ENCODE measurements at places on chromosomes 6 and 20.

DNA sequence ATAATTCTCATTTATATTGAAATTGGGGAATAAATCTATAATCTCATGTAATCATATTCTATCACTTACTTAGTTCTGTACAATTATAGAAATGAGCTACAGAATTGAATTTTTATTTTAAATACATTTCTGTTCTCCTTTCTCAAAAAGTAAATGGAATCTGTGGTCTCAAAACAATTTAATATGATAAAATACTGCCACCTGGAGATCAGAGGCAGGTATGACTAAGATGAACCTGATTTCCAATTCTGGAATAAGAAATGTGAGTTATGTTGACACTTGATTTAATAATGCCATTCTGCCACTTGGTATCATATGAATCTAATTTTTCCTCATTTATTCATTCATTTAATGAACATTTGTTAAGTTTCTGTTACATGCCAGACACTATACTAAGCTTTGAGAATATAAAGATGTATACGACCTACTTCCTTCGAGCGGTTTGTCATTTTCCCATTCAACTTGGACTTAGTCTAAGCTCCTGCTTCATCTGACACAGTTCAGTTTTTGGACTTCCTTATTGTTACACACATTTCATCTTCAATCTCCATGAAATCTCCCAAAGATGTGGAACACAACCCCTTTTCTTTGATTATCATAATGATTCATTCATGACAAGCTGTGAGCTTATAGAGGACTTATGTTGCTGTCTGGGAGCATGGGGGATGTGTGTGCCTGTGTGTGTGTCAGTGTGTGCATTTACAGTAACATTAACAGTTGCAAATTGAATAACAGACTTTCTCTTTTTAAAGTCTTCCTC lies 7.5 kb upstream of the CCDC28A start:
- DNase-seq: no peak

GRCh38 chr20:49754596-49754995 lies 40.9 kb upstream of the B4GALT5 start:
- DNase-seq: no peak

DNA sequence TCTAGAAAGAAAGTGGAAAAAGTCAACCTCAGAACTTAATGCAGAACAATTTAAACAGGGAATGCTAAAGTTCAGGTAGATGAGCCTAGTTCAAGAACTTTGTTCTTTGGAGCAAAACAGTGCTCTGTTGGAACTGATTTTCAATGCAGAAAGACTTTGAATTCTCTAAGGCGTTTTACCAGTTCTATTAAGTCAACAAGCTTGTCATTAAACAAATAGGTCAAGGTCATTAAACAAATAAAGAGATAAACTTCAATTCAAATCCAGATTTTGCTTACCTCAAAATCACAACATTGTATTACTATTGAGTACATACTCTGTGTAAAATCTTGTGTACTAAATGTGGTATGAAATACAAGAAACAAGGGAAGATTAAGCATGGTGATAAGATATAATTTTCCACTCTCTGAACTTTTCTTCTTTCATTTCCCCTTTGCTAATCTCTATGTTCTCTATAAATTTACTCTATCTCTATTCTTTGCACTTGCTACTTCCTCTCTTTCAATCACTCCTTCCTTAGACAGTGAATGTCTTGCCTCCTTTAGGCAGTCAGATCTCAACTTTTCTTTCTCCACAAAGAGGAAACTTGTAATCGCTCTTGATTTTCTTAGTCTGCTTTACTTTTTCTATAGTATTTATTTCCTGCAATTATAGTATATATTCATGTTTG lies 160.8 kb upstream of the KHDRBS2 start:
- no peak for DNase-seq

GRCh38 chr6:163893609-163894189 lies 479.2 kb downstream of the QKI start:
- no peak for DNase-seq

DNA sequence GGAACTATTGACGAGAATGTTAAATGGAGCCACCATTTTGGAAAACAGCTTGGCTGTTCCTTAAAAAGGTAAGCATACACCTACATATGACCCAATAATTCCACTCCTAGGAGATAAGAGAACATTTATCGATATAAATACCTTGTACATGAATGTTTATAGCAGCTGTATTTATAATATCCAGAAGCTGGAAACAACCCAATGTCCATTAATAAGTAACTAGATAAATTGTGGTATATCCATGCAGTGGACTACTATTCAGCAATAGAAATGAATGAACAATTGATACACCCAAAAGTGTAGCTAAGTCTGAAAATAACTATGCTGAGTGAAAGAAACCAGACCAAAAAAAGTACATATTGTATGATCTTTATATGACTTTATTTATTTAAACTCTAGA lies 42.2 kb upstream of the ADIG start:
- DNase-seq: no peak

DNA sequence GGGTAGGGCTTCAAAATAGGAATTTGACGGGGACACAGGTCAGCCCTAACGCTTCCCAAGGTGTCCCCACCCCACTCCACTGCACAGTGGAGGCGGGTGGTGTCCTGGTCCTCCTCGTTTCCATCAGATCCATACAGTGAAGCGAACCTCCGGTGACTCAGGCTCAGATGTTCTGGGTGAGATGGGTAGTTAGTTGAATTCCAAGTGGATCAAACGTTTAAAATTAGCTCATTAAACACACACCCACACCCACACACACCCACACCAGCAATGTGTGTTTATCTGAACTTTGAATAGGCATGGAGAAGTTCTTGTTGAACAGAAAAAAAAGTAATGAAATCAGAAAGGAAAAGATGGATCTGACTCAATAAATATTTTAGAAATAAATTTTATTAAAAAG lies 58.9 kb downstream of the CDH4 start:
- DNase-seq: no peak

- no peak for DNase-seq
Observed at GRCh38 chr6:95948324-95948723, 67.5 kb upstream of the FUT9 start.

DNA sequence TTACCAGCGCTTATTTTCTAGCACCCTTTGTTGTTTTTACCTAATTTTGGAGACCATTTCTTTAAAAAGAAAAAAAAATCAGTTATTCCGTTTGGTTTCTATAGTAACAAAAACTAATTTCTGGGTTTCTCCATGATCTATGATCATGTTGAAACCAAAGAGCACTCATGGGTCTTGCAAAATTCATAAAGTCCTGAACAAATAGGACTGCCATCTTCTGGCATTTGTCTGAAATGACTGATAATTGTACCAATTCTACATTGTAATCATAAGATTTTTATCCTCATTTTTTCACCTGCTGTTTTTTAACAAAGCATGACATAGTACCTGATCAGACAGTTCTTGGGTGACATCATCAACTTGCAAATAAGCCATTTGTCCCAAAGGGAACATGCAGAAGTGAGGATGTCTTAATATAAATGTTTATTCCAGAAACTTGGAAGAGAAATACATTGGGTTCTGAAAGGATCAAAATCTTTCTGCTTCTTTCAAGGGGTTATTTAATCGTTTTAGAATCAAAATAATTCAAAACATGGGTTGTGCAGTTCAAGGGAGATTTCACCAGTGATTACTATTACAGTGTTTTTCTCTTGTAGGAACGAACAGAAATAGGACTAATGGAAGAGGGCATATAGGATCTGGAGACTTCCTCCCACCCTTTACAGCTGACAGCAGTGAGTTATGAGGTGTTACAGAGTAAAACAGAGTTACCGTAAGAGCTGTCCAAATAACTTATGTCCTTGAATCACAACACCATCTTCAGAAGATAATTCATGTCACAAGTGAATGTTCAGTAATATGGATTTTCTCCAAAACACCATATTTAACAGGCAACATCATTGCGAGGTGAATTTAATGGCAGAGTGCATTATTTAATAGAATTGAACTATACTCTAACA lies 87.1 kb upstream of the GJE1 start:
- no peak for DNase-seq

DNA sequence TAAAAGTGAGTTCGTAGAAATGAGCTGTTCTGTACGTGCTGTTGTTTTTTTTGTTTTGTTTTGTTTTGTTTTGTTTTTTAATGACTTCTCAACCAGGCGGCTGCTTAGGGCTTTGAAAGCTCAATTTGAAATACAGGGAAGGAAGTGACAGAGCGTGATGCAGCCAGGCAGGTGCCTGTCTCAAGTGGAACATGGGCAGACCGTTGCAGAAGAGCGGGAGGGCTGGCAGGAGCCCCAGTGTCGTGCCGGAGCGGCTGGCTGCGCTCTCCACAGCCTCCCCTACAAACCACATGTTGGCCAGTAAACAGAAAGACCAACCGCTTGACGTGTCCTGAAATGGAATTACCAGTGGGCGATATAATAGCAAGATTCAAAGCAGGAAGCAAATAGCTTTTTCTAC lies 164.9 kb upstream of the RREB1 start:
- DNase-seq: no peak

- DNase-seq: no peak
Observed at GRCh38 chr6:1855890-1856289, 246.2 kb downstream of the FOXC1 start.

- DNase-seq: peak; percentile 40
Observed at GRCh38 chr6:24720131-24720603, 1.2 kb upstream of the C6orf62 start.

DNA sequence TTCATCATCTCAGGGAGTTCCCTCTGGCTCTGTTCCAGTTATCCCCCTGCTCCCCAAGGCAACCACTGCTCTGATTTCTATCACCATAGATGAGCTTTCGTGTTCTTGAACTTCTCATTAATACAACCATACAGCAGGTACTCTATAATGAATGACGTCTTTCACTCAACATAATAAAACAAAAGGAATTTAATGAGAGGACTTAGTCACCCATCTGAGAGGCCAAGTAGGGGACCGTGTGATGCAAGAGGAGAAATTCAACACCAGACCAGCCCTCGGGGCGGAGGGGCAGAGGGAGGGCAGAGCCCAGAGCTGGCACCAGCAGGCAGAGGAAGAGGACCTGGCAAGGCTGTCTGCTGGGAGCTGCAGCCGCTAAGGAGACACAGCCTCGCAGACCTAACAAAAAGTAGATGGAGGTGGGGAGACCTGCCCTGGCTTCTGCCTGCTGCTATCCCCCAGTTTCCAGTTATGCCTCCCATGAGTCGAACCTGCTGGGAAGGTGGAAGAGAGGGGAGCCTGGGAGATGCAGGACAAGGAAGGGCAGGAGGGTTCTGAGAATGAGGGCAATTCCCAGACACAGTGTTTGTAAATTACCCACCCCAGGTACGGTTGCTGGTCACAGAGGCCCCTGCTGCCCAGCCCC lies 13.8 kb downstream of the CCN5 start:
- no peak for DNase-seq

DNA sequence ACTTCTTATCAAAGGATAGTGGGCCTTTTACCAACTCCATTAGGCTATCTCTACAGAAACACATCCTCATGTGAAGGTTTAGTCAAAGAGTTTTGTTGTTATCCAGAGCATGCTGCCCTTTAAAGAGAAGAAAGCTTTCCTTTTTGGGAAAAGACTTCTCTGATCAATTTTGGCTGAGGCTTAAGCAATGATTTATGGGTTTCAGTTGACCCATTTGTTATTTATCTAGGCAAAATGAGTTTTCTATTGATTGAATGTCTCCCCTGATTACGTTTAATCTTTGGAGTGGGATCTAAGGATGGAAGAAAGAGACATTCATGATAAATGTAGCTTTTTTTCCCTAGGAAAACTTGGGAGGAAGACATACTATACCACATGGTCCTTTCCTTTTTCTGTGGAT lies 326.6 kb upstream of the JAG1 start:
- no peak for DNase-seq

- no peak for DNase-seq
Observed at GRCh38 chr6:46925563-46926253, 4.0 kb upstream of the ADGRF5 start.

DNA sequence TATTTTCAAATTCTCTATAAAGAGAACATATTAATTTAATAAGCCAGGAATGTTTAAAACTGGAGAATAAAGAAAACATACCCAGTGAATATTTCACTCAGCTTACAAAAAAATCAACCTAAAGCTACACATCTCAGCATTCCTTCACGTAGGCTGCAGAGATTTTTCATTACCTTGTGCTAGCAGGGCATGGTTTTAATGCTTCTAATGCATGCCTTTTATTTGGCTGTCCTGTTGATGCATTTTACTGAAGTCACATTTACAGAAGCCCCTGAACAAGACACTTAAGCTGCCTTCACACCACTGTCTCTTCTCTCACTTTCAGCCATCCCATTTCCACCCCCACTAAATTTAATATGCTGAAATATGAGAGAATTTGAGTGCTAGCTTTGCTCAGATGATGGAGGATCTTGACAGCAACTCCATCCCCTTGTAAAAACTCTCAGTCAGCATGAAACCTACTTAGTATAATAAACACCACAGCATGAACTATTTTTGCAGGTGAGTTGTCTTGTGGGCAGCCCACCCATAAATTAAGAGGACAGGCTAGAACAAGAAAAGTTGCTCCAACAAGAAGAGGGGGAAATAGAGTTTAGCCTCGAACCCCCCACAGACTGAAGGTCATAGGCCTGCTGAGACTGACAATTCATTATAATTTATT lies 159.4 kb downstream of the SIM1 start:
- no peak for DNase-seq

DNA sequence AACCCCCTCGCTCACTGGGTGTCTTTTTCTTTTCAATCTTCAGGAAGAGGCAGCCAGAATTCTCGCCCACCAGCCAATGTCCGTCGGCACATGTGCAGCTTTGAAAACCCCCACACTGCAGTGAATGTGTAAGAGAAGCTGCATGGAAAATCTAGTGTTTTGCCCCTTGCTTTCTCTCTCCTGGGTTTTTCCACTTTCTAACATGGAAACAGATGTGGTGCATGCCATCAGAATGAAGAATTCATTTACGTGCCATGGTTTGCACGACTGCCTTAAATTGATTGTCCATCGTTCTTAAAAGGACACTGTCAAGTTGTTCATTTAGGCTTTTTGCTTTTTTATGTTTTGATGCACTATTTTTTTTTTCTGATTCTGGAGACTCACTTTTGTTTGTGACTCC lies 117.1 kb upstream of the RAB32 start:
- DNase-seq: no peak

- no peak for DNase-seq
Observed at GRCh38 chr6:131290955-131291354, 155.7 kb downstream of the AKAP7 start.

- DNase-seq: no peak
Observed at GRCh38 chr6:141965016-141965545, 167.6 kb upstream of the GJE1 start.

- DNase-seq: no peak
Observed at GRCh38 chr6:165632194-165632593, 30.8 kb downstream of the PDE10A start.

- DNase-seq: no peak
Observed at GRCh38 chr6:61869632-61870400, 416.2 kb downstream of the KHDRBS2 start.

GRCh38 chr6:34249469-34250261 lies 859 bp upstream of the SMIM29 start:
- peak; percentile 21 for DNase-seq

Data from activated CD8-positive, alpha-beta memory T cell treated with anti-CD3 and anti-CD28 coated beads for 1 hour (primary cell).